ENCODE measurements at places on chromosomes 2 and 18.

DNA sequence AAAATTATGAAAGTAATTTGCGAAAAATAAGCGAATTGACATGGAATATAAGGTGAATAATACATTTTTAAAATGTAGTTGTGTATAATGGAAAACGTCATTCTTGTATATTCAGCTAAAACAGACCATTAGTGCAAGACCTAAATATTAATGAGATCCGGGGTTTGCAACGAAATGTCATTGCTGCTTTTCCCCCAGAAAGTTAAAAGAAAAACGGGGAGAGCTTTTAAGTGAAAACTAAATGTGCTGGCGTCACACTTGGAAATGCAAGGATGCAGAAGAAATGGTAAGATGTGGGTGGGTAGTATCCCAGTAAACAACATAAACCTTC, 491 bp upstream of the SGO2 start:
- no peak for DNase-seq

DNA sequence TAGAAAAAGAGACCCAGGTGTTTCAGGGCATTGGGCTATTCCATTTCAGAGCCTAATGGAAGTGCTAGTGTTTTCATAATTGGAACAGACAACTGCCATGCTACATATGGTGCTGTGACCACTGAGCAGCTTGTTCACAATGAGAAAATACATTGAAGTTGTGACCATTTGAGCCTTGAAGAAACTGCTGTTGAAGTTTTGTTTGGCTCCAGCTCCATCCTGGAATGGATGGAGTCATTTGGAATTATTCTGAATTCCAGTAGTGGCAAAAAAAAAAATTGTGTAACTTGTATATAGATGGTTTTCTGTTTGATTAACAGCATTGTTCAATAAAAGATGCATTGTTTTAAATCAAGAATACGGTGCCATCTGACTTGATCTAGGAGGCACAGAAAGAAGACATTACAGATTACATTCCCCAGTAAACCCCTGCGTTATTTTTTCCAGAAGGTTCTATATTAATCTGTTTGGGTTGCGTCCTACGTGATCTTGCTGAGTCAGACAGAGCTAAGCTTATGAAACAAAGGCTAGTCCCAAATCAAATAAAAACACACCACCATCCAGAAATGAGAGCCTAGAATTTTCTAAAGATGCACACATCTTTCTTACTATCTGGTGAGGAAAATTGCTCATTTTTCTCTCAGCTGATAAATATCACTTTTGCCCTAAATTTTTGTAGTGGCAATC, 19.2 kb downstream of the FMNL2 start:
- no peak for DNase-seq

DNA sequence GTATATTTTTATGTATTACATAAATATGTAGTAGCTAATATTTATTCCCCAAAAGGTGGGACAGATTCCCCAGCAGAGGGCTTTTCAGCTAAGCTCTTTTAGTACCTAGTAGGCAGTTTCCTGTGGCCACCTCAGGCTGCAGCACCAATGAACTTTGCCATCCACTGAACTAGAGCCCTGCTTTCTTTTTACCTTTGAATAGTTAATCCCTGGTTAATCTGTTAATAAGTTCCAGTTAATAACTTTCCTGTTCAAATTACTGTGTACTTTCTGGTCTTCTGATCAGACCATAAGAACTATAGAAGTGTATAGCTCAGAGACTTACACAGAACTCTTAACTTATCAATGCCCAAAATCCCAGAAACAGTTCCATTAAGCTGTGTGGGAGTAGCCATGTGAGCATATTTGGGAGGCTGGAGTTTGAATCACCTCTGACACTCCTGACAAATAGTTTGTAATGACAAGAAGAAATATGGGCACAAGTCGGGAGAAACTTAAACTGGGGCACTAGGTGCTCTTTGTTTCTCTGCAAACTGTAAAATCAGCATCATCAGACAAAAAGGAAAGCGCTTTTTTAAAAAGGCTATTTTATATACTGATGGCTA, 40.0 kb downstream of the ASXL2 start:
- no peak for DNase-seq

- DNase-seq: peak; percentile 22
Measured at GRCh38 chr2:197500503-197501131, 438 bp downstream of the HSPE1 start.

DNA sequence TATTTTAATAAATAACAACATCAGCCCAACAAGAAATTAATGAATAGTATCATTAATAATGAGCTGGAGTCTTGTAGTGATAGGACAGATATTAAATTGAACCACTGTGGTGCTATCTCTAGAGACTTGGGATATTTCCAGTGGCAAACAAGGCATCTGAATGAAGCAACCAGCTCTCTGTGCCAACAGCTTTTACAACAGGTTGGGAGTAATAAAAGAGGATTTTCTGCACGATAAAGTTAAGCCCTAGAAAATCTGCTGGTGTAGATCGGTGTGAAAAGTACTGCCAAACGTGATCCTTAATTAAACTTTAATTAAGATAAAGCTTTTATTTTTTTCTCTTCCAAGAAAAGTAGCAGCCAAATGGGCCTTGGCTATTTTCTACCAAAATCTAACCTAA, 385.5 kb downstream of the NR4A2 start:
- no peak for DNase-seq

DNA sequence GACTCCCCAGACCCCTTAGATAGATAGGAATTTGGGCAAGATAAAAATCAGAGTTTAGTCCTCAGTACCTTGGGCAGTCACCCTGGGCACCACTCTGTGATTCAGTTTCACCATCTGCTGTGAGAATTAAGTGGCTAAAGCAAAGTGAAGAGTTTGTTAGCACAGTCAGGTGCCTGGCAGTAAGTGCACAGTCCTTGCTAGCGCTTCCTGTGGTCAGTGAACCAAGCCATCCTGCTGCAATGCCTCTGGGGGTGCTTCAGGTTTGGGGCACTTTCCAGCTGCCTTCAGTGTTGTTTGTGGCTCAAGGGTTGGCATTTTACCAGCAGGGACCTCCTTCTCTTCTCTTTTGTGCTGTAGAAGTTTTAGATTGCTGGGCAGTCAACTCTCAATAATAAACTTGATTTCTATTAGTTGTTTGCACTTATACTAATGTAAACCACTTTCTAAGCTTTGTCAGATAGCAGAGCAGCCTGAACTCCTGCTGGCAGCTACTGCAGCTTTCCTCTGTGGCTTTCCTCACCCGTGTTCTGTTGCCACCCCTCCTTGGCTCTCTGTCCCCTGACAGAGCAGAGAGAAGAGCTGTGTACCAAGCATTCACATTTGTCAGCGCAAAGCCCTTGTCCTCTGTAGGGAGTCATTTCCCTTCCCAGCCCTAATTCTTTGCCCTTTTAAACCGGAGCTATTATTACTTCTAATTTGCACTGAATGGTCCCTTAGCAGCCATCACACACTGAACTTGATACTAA, 48.4 kb upstream of the RMP24 start:
- no peak for DNase-seq

DNA sequence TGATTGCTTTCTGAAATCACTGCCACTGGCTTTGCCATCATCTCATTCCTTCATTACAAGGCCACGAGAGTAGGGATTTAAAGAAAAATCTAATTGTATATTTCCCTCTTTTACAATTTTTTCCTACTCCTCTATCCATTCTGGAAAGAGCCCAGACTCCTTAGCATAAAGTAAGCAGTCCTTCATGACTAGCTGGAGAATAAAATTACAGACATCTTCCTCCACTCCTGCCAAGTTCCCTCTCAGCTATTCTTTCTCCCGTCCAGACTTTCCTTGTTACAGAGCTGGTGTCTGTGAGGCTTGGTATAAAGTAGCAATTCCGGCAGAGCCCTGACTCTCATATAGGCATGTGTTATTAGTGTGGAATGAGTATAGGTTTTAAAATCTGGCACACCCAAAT, 806.8 kb downstream of the PLCL1 start:
- no peak for DNase-seq

DNA sequence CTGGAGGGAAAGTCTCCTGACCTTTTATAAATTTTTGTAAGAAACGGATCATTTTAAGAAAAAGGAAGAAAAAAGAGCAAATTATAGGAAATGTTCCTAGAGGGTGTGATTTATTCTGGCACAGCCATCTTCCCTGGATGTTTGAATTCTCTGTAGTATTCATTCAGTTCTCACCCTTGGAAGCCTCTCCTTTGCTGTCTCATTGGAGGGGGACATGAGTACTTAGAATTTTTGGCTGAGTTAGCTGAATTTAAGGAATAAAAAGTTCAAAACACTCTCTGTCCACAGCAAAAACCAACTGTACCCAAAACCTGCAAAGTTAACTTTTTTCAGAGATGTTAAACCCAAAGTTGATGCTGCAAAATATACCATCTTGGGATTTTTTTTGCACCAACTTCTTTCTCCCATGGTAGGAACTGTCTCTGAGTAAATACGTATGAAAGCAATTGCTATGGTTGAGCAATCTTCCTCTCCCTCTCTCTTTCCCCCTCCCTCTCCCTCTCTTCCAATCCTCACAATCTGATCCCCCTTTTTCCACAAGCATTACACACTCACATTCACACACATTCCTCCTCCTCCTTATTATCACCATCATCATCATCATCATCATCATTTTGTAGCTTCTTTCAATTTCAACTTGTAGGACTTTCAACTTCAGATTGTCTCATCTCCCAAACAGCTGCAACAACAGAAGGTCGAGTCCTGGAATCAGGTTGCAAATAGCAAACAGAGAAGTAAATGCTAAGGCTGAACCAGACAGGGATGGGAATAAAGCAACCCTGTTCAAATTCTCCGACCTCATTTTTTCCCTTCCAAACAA, 183.7 kb downstream of the GFPT1 start:
- no peak for DNase-seq

DNA sequence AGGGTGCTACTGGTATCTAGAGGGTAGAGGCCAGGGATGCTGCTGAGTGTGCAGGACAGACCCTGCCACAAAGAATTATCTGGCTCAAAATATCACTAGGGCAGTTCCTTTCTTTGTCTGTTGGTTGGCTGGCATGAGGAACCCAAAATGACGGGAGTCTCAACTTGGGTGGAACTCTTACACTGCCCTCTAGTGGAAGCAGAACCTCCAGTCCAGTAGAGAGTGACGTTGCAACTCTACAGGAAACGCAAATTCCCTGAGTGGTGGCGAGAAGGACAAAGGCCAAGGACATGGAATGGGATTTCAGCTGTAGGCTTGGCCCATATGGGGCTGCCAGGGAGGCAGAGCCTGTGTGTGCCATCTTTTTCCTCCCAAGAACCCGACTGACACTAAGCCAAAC, 47.1 kb downstream of the COPS8 start:
- no peak for DNase-seq

- DNase-seq: no peak
Measured at GRCh38 chr2:33620-34019, 12.7 kb downstream of the FAM110C start.

GRCh38 chr2:85995648-85996529, 107.1 kb upstream of the ST3GAL5 start:
- no peak for DNase-seq

GRCh38 chr2:16023506-16024360, 83.4 kb downstream of the MYCN start:
- DNase-seq: no peak

DNA sequence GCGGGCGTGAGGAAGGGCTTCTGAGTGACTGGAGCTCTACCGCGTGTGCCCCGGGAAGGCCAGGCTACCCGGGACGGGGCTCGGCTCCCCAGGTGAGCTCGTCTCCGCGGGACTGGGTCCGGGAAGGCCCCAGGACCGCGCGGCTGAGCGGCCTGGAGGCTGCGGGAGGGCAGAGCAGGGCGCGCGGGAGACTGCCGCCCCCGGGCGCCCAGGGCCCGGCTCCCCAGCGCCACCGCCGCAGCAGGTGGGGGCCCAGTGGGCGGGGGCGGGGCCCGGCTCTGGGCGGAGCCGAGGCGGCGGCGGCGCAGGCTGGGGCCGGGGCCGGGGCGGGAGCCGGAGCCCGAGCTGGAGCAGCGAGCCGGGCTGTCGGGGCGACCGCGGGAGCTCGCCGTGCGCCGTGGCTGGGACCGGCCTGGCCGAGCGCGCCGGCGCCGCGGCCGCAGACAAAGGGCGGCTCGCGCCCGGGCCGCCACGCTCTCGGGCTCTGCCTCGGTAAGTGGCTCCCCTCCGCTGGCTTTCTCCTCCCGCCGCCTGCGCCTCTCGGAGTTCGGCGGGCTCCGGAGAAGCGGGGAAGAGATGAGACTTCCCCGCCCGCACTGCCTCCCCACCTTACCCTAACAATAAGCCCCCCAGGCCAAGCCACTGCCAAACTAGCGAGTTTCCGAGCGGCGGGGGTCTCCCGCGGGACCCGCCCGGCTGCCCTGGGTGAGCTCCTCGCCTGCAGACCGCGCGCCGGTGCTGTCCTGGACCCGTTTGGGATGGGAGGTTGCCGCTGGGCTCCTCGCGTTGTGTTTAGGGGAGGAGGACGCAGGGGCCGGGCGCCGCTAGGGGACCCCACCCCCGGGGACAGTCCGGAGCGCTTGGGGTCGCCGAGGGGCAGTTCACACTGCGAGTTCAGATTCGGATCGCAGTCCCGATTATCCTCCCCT, at the start of gene MAPK4:
Gene MAPK4 (plus strand): TSS at position 336 of the 929 bp plus-strand sequence. CDS start 103,872 bp downstream, outside the sequence.
- peak; percentile 62 for DNase-seq

DNA sequence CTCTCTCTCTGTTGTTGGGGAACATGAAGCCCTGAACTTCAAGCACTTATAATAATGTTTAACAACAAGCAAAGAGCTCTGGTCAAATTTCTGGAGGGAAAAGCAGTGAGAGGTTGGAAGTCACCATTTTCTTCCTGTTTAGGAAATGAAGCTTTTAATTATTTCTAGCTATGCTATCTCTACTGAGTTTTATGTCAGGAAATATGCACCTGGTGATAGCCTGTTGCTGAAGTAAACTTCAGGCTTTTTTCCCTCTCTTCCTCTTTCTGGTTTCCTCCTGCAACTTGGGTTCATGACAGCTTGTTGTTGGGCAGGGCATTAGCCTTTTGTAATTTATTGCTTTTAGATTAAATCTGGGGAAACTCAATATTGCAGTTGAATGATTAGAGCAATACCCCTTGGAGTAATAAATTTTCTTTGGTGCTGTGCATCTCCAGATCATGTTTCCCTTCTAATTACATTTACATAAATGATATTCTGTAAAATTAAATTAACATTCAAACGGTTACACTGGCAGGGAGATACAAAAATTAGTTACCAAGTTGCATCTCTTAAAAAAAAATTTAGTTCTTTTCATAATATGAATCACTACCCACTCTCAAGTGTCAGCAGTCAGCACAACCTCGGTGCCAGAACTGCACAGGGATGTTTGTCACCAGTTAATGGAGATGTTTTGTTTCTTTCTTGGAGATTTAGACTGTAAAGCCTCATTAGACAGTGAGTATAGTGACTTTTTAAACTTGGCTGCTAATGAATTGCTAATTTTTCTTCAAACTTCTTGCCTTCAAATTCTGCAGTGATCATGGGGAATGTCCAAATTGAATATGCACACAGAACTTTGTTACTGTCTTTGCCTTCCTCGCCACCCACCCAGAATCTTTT, 466.6 kb upstream of the ETAA1 start:
- no peak for DNase-seq

- no peak for DNase-seq
Measured at GRCh38 chr2:83471655-83472054, 987.4 kb downstream of the SUCLG1 start.

GRCh38 chr2:201313362-201313761, 43.8 kb downstream of the FLACC1 start:
- no peak for DNase-seq

- DNase-seq: no peak
Measured at GRCh38 chr2:143165291-143165690, 36.1 kb downstream of the ARHGAP15 start.

- peak; percentile 71 for DNase-seq
Measured at GRCh38 chr2:136423516-136423996, 305.6 kb upstream of the CXCR4 start.

GRCh38 chr2:27261241-27261925, 1.5 kb downstream of the SLC30A3 start:
- no peak for DNase-seq
